T-cell (primary cell): ENCODE measurements at places on chromosomes 5 and 9. TPM values are rescaled to one million over a fixed set of nuclear protein-coding genes. Genes with fewer than 3 reads are reported as not detected.
A peak's percentile ranks its signal among the peaks of the same experiment; 100 is the strongest.

GRCh38 chr5:77022511-77023417, 7.4 kb upstream of the AGGF1 start:
- DNase-seq, result no peak

The PPIC gene
- not detected for total RNA-seq

DNA sequence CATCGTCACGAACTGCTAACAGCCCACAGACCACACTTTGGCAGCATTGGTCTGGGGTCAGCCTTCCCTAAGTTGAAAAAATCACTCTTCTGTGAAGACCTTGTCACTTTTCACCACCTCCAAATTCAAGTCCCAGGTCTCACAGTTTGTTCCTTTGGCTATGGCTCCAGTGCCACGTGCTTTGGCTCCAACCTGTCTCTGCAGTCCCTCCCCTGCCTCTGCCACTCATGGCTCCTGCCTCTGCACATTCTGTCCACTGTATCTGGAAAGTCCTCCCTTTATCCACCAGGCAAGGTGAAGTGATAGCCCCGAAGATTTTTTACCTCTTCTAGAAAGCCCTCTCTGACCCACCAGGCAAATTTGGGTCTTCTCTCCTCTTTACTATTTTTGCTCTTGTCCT, 5.3 kb downstream of the CKMT2 start:
- DNase-seq, result no peak

GRCh38 chr9:95313010-95313498, 4.5 kb downstream of the FANCC start:
- no peak for DNase-seq

GRCh38 chr9:93168581-93168980, 15.4 kb upstream of the WNK2 start:
- DNase-seq, result no peak

DNA sequence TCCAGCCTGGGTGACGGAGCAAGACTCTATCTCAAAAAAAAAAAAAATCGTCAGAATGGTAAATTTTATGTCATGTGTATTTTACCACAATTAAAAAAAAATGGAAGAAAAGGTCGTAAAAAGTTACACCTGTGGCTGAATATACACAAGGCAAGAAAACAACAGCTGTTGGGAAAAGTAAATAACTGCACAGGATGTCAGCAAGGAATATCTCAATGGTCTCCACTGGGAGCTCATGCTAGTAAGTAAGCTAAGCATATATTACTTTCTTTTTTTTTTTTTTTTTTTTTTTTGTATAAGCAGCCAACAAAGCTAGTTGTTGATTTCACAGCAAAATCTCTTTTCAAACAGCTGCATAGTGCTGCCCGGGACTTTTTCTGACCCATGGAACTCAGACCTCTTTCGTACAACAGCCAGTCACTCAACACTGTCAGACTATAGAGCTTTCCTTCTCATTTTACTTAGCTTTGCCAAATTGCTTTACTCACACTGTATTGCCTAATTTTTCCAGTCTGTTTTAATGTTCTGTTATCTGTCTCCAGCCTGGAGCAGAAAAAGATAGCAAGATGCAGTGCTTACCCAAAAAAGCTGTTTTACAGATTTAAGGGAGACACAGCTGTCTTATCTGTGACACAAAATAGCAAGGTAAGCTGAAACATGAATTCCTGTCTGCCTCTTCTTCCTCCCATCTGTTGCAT, 175.9 kb downstream of the ENC1 start:
- DNase-seq, result no peak

The ANKRD31 gene
- total RNA-seq, result 0.89 TPM

DNA sequence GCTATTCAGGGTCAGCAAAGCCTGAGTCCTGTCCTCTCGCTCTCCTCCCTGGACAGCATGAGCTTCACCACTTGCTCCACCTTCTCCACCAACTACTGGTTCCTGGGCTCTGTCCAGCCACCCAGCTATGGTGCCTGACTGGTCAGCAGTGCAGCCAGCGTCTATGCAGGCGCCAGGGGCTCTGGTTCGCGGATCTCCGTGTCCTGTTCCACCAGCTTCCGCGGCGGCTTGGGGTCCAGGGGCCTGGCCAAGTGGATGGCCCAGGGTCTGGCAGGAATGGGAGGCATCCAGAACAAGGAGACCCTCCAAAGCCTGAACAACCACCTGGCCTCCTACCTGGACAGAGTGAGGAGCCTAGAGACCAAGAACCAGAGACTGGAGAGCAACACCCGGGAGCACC, 8.6 kb downstream of the NIPBL start:
- DNase-seq, result no peak

DNA sequence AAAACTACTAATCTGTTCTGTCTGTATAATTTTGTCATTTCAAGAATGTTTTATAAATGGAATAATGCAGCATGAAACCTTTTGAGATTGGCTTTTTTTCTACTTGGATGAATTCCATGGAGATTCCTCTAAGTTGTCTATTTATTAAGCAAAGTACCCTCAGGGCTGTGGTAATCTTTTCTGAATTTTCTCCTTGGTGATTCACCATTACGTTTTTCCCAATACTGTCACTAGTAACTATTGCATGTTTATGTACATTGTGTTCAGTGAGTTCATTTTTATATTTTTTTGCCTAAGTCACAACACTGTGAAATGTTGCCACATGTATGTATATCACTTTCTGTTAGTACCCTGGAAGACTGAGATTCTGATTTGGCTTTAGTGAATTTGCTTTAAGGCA, 177.0 kb upstream of the GRIN3A start:
- no peak for DNase-seq

DNA sequence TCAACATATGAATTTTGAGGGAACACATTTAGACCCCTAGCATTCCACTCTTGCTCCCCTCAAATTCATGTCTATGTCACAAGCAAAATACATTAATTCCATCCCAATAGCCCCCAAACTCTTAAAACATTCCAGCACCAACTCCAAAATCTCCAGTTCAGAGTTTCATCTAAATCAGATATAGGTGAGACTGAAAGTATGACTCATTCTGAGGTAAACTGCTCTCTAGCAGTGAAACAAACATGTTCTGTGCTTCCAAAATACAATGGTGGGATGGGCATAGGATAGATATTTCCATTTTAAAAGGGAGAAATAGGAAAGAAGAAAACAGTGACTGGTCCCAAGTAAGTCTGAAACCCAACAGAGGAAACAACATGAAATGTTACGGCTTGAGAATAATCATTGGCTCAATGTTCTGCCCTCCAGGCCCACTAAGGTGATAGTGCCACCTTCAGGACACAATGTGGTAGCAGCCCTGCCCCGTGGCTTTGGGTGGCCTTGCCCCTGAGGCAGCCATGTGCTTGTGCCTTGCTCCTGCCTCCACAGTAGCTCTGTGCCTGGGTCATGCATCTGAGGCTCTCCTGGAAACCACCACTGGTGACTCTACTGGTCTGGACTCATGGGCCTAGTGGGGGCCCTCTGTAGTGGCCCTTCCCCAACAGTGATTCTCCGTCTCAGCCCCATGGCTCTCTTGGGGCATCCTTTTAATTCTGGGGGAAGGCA, 36.4 kb upstream of the IPPK start:
- no peak for DNase-seq

- DNase-seq, result no peak
Observed at GRCh38 chr5:72555871-72556270, 48.7 kb upstream of the ZNF366 start.

DNA sequence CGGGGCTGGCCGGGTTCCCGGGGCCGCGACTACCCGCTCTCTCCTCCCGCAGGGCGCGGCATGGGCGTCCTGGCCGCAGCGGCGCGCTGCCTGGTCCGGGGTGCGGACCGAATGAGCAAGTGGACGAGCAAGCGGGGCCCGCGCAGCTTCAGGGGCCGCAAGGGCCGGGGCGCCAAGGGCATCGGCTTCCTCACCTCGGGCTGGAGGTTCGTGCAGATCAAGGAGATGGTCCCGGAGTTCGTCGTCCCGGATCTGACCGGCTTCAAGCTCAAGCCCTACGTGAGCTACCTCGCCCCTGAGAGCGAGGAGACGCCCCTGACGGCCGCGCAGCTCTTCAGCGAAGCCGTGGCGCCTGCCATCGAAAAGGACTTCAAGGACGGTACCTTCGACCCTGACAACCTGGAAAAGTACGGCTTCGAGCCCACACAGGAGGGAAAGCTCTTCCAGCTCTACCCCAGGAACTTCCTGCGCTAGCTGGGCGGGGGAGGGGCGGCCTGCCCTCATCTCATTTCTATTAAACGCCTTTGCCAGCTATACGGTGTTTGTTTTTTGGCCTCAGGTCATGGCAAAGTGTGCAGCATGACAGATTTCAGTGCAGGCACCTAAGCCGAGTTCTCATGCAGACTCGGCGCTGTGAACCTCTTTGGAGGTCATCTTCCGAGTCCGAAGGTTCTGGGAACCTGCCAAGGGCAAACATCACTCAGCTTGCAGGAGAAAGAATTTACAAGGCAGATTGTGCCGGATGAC, 516 bp downstream of the MRPL41 start:
- peak; percentile 30 for DNase-seq

The CORO2A gene
- total RNA-seq, result 9.1 TPM

The C5orf58 gene
- not detected for total RNA-seq
